AG09319 (cell line): ENCODE measurements at places on chromosomes 6 and 20.

DNA sequence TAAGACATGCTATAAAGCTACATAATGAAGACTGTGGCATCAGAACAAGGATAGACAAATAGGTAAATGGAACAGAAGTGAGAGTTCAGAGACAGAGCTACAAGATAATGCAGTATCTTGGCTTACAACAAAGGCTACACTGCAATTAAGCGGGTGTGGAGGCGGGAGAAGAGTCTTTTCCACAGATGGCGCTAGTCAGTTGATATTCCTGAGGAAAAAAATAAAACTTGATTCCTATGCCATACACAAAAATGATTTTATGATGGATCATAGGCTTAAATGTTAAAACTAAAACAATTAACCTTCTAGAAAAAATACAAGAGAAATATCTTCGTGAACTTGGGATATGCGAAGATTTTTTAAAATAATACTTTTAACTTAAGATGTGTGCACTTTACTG is 31.0 kb downstream of the RIN2 start:
- DNase-seq, result no peak

DNA sequence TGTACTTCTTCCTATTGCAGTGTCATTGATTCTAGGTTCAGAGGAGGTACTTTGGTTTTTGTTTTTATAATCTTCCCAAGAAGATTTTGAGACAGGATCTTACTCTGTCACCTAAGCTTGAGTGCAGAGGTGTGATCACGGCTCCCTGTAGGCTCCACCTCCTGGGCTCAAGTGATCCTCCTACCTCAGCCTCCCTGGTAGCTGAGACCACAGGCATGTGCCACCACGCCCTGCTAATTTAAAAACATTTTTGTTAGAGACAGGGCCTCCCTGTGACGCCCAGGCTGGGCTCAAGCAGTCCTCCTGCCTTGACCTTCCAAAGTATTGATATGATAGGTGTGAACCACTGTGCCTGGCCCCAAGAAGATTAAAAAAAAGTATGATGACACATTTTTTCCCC is 3.4 kb upstream of the SLC17A5 start:
- no peak for DNase-seq

DNA sequence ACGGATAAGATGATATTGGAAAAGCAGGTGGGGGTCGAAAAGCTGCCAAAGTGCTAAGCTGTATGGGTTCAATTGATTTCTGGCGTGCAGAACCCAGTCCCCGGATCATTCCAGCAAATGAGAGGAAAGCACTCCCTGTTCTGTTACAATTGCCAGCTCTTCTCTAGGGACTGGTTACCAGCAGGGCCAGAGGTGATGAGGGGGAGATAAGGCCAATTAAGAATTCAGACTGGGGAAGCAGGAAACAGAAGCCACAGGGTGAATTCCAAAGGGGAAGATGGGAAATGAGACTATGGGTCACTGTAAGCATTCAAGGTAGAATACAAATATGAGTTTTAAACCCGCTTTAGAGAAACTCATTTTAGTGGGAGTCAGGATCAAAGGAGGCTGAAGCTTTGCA is 349.4 kb upstream of the MAP3K7 start:
- no peak for DNase-seq

DNA sequence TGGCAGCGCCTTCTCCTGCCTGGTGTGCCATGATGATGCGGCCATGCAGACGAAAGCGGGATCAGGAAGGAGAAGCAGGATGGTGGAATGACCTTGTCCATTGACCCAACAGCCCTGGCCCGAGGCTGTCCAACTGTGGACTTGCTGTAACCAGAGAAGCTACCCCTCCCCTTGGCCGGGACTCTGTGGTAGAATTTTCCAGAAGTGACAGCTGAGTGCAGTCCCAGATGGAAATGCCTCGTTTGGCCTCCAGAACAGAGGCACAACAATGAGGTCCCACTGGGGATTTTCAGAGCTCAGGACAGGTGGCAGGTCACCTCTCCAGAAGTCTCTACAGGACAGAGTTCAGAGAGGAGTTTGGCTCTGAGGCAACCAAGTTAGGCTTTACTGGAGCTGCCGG is 299.2 kb upstream of the CDH4 start:
- no peak for DNase-seq

GRCh38 chr6:3085074-3085473 is 16.8 kb downstream of the RIPK1 start:
- DNase-seq, result no peak

GRCh38 chr6:132481189-132481588 is 31.7 kb downstream of the STX7 start:
- DNase-seq, result no peak

DNA sequence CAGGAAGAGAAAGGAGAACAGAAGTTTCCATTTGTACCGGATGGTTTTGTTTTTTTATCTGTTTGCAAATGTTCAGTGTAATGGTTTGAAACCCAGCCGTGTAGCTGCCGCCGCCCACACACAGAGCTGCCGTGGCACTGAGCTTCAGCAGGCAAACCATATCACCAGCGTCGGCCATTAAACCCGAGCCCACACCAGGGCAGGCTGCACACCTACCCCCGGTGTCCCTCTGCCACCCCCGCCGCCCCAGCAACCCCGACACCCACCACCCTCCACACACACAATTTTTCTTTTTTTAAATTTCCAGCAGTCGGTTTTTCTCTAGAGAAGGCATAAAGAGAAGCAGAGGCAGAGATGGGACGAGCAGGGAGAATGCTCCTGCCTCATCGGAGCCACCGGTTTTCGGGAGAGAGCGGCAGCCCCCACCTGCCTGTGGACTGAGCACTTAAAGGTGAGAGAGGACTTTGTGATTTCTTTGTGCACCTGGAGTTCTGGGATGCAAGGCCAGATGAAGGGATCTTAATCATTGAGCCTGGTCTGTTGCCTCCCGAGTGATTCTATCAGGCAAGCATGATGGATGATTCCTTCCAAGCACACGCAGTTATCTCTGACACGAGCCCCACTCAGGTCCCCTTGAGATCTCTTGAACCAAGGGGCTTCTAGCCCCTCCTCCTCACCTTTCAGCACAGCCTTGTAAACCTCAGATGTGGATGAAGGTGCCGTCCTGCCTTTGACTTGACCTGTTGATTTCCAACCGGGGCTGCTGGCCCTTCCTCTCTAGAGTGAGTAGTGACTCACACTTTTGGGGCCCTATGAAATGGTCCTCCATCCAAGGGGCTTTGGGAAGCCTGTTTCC is 17.5 kb upstream of the ZNF831 start:
- no peak for DNase-seq

- no peak for DNase-seq
Measured at GRCh38 chr6:25942561-25943147, 12.2 kb upstream of the SLC17A2 start.

- DNase-seq, result no peak
Measured at GRCh38 chr6:75906871-75907270, 157.8 kb downstream of the MYO6 start.

GRCh38 chr6:56246881-56247653 is at the start of gene COL21A1:
Gene COL21A1 (minus strand): TSS chr6:56247580. CDS start chr6:56182618, 64,962 bp downstream.
- no peak for DNase-seq

DNA sequence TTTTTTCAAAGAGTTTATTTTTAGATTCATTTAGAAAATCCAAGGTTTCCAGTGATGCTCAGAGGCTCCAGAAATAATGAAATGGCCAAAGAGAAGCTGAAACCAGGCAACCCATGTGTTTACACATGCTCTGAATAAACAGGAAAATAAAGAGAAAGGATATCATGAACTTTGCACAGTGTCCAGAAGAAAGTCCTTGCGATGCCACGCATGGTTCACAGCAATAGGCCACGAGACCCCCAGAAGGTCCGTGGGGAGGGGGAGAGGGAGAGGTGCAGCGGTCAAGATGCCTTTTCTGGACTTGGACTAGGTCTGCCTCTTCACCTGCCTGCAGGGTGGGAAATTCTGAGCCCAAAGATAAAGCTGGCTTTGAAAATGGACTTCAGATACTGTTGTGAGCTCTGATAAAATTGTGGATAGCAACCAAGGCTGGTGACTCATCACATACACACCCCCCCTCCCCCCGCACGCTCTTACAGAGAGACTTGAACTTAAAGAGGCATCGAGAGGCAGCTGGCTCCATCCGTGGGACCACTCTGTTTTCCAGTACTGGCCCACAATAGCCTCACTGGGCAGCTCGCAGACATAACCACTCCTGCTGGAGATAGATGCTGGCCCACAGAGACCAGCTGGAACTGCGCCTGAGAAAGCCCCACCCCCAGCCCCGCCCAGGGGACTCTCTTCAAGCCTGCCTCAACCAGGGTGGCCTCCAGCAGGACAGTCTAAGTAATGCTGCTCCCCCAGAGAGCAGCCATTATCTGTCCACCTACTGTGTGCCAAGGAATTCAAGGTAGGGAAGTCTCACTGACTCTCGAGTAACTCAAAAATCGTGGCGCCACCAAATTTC is 21.2 kb upstream of the NFATC2 start:
- peak; percentile 61 for DNase-seq

GRCh38 chr6:79076160-79076559 is 1.9 kb downstream of the PHIP start:
- no peak for DNase-seq

DNA sequence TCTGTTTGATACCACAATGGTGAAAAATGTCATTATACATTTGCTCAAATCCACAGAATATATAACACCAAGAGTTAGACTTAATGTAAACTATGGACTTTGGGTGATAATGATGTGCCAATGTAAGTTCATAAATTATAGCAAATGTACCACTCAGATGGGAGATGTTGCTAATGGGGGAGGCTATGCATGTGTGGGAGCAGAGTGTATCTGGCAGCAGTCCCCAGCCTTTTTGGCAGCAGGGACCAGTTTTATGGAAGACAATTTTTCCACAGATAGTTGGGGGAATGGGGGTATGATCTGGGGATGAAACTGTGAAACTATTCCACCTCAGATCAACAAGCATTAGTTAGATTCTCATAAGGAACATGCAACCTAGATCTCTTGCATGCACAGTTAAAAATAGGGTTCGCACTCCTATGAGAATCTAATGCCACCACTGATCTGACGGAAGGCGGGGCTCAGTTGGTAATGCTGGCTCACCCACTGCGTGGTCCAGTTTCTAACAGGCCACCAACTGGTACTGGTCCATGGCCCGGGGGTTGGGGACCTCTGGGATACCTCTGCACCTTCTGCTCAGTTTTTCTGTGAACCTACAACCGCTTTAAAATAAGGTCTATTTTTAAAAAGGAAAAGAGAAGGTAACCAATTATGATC is 8.0 kb downstream of the HLA-DQA1 start:
- no peak for DNase-seq

DNA sequence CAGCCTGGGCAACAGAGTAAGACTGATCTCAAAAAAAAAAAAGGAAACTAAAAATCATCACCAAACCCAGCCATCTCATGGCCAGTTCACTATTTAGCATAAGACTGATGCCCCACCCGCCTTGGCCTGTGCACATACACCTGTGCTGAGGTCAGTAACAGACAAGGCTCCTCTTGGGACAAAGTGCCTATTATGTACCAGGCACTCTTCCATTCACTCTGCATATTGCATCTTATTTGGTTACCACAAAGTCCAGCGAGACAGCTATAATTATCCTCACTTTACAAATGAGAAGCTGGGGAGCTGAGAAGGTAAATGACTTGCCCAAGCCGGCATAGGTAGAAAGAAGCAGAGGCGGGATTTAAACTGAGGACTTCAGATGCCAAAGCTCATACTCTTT is 3.8 kb downstream of the PTPRT start:
- no peak for DNase-seq

GRCh38 chr6:101013612-101014195 is 132.6 kb upstream of the ASCC3 start:
- DNase-seq, result no peak

DNA sequence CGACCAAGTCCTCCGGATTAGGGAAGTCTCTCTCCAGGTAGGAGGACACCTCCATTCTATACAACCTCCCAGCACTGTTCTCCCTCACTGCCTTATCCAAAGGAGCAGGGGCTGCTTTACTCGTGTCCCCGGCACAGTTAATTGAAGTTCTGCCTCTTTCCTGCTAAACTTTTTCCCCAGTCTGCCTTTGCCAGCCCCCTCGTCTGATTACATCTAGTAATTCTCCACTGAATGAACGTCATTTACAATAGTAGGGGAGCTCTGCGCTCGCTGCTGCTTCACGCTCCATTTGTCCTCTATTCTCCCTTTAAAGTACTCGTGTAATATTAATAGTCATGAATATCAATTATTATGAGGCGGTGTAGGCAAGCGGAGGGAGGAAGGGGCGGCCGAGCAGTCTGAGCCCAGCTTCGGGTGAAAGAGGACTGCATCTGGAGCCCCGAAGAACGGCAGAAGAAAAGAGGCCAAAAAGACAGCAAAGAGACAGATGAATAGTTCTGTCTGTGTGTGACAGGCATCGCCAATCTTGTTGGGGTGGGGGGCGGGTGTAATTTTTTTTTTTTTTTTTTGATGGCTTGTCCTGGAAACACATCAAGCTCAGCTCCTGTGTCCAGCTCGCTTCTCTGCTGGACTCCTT is 2.9 kb downstream of the TFAP2B start:
- no peak for DNase-seq
